Activated T-cell treated with anti-CD3 and anti-CD28 coated beads, Interleukin-2, amount 50 U/mL, for 72 hours (primary cell): ENCODE measurements at places on chromosomes 4 and X. TPM values are rescaled to one million over a fixed set of nuclear protein-coding genes. Genes with fewer than 3 reads are reported as not detected.

DNA sequence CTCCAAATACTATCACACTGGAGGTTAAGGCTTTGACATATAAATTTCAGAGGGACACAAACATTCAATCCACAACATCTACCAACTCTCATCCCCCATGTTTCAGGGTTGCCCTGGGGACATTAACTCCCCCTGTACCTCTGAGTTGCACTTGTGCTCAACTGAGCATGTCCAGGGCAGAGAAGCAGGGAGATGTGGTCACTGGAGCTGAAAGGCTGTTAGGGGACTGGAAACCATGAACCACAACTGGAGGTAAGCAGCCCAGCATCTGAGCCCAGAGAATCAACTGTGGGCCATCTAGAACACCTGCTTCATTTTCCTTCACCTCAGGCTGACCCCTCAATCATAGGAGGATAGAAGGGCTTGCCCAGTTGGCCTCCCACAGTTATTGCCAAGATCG lies 641.1 kb downstream of the MID1IP1 start:
- no peak for DNase-seq

- DNase-seq, result peak; percentile 46
Observed at GRCh38 chr4:42655921-42656678, 805 bp downstream of the ATP8A1 start.

DNA sequence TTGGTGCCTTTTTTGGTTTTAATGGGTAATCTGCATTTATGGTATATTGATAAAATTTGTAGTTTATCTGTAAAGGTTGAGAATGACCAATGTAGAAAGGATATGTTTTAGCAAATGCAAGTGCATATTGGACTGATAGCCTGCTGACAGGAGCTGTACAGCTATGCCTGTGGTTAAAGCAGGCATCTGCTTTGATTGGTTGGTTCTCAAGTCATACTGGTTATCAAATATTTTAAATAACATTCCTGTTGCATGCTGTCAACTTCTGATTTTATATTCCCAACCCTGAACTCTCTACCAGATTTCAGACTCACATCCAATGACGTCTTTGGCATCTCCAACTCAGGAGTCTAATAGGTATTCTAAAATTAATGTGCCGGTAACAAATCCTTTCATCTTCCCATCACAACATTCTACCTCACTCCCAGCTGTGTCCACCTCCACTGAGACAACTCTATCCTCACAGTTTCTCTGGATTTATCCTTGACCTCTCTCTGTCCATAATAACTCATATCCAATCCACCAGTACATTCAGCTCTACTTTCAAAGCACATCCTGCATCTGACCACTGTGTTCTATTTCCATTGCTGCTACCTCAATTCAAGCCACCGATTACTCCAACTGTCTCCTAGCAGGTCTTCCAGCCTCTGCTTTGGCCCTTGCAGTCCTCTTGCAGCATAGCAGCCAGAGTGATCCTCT lies 125.7 kb downstream of the CAMK2D start:
- DNase-seq, result no peak

- no peak for DNase-seq
Observed at GRCh38 chr4:11503166-11503565, 74.5 kb upstream of the HS3ST1 start.

DNA sequence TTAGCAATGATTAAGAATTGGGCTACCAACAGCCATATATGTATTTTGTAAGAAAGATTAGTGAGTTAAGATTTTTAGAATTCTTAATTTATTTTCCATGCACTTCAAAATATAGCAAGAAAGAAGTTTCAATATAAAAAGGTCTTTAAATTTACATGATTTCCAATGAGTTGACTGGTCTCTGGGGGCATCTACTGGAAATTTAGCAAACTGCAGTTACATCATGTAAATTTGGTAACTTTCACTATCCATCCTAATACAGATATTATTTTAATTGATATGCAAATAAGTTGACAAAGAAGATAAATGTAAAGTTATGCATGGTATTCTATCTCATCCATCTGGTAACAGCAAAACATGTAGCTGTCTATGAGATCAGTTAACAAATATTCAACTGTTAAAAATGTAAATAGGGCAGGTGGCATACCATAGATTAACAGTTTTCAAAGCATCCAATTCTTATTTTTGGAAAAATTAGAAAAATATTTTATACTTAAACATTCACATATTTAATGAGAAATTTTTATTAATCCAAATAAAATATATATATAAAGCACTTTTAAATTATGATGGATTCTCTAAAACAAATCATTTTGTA lies 29.1 kb downstream of the TTC29 start:
- DNase-seq, result peak; percentile 13

GRCh38 chr4:41178372-41179370 lies 35.7 kb downstream of the APBB2 start:
- no peak for DNase-seq

DNA sequence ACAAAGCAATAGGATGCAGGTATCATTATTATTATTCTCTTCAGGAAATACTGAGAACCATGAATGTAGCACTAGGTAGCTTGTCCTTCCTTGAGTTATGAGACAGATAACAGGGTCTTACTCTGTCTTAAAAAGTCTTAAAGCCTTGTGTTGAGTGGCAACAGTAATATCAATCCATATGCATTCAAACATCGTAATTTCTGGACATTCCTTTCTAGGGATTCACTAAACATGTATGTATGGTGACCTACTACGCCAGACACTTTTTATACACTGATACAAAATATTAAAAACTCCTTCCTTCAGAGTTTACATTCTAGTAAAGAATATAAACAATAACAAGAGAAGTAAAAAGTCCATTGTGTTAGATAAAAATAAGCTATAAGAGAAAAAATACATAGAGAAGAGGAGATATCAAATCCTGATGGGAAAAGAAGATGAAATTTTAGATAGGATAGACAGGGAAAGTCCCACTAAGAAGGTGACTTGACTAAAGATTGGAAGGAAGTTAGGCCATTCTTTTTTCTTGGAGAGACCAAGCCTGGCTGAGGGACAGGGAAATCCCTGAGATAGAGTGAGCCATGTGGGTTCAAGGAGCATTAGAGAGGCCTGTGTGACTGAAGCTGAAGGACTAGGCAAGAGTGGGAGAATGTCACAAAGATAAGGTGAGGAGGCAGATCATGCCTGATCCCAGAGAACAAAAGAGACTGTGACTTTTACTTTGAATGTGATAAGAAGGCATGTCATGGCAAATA lies 5.0 kb upstream of the DDX60L start:
- DNase-seq, result no peak

GRCh38 chr4:109803924-109804571 lies 2.2 kb upstream of the CFI start:
- DNase-seq, result no peak

DNA sequence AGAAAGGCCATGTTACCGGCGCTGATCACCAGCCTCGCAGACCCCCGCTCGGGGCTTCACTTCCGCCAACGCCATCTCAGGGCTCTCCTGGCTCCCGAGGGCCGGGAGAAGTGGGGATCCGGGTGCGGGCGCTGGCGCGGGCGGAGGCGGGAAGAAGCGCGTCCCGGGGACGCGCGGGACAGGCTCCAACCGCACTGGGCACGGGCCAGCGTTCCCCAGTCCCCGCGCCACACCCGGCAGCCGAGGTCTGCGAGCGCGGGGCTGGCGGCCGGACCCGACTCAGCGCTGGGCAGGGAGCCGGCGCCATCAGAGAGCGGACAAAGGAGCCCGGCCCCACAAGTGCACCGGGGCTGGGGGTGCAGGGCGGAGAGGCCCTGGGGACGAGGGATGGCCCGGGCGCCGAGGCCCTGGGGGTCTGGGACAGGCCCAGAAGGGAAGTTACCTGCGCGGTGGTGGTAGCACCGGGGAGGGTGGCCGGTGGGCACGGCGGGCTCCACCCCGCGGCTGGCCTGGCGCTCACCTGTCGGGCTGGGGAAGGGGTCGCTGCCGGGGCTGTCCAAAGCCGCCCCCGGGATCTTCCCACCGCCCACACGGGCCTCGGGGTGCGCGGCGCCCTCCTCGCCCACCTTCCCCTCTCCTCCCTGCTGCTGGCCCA lies 449 bp downstream of the CTPS2 start:
- peak; percentile 3 for DNase-seq

DNA sequence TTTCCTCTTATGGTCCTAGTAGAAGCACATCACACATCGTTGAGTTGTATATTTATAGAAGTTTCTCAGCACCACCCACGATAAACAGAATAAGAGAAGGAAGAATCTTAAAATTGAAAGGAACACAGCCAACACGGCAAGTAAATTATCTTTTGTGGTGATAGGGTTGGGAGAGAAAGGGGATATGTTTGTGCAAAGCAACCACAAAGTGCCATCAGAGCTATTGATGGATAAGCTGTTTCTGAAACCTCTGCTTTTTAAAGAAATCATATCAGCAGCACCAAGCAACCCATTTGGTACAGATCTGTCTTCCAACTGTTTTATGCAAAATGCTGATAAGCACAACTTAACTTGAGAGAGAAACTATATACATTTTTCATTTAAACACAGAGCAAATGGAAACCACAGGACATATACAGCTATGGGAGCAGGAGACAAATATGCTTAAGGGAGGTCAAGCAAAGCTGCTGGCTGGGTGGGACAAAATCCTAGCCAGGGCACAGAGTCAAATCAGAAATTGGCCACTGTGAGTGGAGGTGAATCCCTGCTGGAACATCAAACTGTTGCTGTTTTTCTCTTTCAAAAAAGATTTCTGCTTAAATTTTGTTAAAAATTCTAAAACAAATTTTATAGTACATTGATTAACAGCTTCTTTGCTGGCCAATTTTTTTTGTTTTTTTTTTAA lies 194.0 kb upstream of the HHIP start:
- no peak for DNase-seq

GRCh38 chrX:30643313-30643821 lies 9.9 kb upstream of the GK start:
- no peak for DNase-seq

GRCh38 chrX:41095908-41096307 lies 10.7 kb downstream of the USP9X start:
- DNase-seq, result no peak

DNA sequence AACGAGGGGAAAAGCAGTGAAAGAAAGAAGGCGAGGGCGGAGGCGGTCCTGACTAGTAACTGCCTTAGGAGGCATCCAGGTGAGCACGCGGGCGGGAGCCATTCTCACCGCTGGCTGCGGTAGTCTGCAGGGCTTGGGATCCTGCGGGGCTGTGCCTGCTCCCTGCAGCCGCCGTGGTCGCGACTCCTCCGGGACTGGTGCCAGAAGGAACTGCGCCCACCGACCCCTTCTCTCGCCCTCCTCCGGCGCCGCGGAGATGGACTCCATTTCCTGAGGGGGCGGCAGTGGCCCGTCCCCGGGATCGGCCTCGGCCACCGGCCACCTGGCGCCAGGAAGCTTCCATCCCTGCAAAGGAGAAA lies 543 bp downstream of the NFXL1 start:
- DNase-seq, result peak; percentile 39

DNA sequence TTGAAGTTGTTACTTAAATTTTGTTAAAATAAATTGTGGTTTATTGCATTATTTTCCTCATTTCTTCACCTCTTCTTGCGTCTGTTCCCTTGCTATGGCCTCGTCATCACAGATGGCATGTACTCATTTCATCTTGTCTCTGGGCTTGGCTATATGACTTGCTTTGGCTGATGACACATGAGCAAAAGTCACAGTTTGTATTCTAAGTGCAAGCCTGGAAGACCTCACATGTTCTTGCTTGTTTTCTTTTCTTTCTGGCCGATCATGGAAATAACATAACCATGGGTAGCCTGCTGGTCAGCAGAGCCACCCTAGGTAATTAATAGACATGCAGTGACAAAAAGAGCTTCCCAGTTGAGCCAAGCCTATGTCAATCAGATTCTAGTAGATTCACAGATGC lies 527.9 kb downstream of the SPRY1 start:
- no peak for DNase-seq

DNA sequence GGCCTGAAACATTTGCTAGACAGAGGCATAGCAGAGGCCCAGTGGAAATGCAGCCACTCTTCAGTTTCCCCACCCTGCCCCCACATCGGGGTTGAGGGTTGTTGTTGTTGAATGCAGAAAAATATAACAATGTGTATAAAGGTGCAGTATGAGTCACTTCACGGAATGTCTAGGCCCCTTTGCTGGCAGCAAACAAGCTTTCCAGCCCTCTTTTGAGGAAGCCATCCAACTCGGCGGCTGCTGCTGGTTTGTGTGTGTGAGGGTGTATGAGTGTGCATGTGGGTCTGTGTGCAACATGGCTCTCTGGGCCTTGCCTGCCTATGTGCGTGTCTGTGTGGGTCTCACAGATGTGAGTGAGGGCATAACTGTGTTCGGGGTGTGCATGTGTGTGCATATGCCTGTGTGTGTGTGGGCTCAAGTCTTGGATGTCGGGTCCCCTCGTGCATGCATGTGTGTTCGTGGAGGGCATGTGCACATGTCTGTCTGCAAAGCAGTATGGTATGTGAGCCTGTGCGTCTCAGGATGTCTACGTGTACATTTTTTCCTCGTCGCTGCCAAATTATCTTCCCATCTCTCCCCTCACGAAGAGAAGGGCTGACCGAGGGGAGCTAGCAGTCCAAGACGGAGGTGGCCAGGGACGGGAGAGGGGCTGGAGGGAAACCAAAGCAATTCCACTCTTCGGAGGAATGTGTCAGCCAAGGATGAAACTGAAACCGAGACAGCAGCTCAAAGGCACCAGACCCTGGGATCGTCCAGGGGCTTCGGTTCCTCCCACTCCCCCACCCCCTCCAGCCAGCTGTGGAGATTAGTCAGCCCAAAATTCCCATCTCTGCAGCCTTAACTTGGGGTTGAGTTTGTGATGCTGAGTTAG lies 8.4 kb upstream of the ELF4 start:
- peak; percentile 13 for DNase-seq

DNA sequence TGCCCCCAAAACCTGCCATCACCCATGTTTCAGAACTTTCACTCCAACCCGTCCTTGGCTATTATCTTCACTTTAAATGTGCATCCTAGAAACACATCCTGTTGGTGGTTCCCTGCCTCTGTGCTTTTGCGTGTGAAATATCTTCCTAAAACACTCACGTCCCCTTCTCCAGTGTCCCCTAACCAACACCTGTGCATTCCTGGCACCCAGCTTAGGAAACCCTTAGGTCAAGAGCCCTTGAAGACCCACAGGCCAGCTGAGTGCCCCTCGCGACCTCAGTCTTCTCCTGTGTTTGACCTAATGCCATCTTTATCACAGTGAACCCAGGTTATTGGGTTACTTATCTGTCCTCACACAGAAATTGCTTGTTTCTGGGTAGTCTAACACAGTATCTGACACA lies 117.6 kb downstream of the STK32B start:
- no peak for DNase-seq

- no peak for DNase-seq
Observed at GRCh38 chrX:131894995-131895394, 128.1 kb upstream of the STK26 start.

DNA sequence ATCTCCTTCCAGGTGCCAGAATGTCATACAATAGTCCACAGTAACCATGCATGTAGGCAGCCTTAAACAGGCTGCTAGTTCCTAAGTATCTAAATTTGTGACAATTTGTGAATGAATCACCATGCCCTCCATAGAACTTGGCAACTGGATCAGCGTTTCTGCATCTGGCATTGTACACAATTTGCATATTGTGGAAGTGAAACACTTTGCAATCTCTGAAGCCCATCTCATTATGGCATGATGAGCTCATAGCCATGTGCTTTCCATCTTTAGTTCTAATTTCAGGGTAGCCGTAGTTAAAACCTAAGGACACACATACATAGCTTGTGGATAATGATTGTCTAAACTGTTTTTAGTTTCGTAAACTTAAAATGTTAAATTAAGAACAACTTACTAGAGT lies 573.6 kb downstream of the PPP4R3C start:
- DNase-seq, result no peak

PJA1 gene
- total RNA-seq, result 27.4 TPM

TMEM31 gene
- total RNA-seq, result 0.46 TPM

HAND2 gene
- total RNA-seq, result not detected

COL4A6 gene
- not detected for total RNA-seq

PDE6B gene
- 18.9 TPM for total RNA-seq

ETDA gene
- not detected for total RNA-seq

ARMCX6 gene
- total RNA-seq, result 75.8 TPM

DCLK2 gene
- total RNA-seq, result 0.12 TPM

SMARCA1 gene
- total RNA-seq, result 0.36 TPM

GRIA2 gene
- total RNA-seq, result not detected
